ENCODE measurements at places on chromosomes 6 and 20.

GRCh38 chr6:31363811-31364210 is 6.8 kb upstream of the HLA-B start:
- DNase-seq = no peak

- DNase-seq = no peak
Observed at GRCh38 chr6:12657884-12658283, 58.7 kb upstream of the PHACTR1 start.

- DNase-seq = no peak
Observed at GRCh38 chr20:11274141-11274594, 600.4 kb upstream of the JAG1 start.

DNA sequence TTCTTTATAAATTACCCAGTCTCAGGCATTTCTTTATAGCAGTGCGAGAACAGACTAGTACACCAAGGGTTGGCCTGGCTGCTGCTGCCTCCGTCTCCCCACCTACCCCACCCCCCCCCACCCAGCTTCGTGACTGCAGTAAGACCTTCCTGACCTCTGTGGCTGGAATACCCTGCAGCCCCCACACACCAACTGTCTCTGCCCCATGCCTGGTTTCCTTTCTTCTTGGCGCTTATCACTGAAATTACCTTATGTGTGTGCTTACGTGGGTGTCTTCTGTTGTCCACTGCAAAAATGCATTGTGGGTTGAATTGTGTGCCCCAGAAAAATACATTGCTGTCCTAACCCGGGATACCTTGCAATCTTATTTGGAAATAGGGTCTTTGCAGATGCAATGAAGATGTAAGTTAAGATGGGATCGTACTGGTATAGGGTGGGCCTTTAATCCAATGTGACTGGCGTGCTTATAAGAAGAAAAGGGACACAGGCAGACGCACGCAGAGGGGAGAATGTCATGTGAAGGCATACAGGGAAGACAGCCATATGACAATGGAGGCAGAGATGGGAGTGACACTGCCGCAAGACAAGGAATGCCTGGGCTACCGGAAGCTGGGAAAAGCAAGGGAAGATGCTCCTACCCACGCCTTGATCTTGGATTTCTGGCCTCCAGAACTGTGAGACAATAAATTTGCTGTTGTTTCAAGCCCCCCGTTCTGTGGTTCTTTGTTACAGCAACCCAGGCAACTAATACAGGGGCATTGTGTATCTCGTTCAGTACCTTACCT is 15.4 kb downstream of the SYNJ2 start:
- no peak for DNase-seq

DNA sequence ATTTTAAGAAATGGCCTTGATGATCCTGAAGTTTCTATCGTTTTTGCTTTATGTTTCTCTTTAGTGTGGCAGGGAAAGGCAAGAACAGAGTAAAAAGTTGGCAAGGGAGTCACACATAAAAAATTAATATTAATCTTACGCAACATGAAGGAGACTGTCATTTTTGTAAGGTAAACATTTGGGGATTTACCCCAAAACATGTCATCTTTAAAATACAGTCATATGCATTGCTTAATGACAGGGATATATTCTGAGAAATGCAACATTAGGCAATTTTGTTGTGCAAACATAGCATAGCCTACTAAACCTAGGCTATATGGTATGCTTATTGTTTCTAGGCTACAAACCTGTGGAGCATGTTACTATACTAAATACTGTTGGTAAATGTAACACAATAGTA is 5.4 kb downstream of the RBL1 start:
- no peak for DNase-seq

- DNase-seq = no peak
Observed at GRCh38 chr20:32152421-32153155, 43.1 kb downstream of the TM9SF4 start.

GRCh38 chr6:149470948-149471347 is 13.9 kb downstream of the ZC3H12D start:
- no peak for DNase-seq

DNA sequence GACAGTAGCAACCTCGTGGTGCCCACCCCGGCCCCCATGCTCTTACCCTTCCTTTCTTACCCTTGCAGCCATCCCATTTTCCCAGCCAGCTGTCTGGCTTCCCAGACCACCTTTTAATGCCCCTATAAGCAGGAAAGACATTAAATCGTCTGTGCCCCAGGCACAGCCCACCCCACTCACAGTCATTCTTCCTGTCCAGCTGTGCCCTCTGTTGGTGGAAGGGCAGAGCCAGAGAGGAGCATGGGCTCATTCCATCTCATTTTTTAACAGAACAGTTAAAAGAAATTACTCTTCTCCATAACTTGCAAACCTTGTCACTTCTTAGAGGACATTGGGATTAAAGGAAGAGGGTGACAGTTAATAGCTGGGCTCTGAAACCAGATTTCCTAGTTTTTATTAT is 240.5 kb downstream of the NRN1 start:
- no peak for DNase-seq
